Stimulated activated CD4-positive, alpha-beta T cell treated with anti-CD3 and anti-CD28 coated beads, TNF-alpha, amount 100 ng/mL, for 4 hours (primary cell): ENCODE measurements at places on chromosomes 11 and 22.

DNA sequence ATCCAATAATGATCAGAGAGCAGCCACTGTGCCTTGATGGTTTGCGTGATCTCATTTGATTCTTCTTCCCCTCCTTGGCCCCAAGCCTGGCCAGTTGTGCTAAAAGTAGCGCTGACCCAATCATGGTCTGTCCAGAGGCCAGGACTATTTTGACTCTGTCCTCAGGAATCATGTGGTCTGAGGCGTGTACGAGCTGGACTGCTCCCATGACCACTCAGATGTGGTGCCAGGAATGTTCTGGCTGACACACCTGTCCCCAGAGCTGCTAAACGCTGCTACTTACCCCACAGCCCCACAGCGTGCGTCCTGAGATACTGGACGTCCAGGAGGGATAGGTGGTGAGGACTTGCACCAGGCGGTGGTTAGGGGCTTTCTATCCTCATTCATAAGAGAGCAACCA lies 70.5 kb downstream of the FEZ1 start:
- no peak for DNase-seq

GRCh38 chr11:17700991-17701390 lies 18.4 kb upstream of the MYOD1 start:
- no peak for DNase-seq

GRCh38 chr22:44372611-44373010 lies 59.9 kb upstream of the SHISAL1 start:
- no peak for DNase-seq

DNA sequence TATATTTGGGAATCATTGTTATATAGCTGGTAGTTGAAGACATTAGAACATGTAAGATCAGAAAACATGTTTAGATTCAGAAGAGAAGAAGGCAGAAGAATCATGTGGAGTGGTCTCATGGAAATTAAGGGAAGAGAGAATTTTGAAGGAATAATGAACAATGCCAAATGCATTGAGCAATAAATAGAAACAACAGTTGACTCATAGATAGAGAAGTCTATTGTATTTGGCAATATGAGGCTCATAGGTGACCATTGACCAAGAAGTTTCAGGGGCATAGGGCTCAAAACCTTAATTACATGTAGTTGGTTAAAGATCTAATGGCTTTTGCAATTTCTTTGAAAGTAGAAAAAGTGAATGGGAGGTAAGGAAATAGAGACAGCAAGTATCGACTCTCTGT lies 123.9 kb downstream of the PAX6 start:
- DNase-seq, result no peak

GRCh38 chr11:10938650-10939387 lies 81.0 kb upstream of the ZBED5 start:
- no peak for DNase-seq

DNA sequence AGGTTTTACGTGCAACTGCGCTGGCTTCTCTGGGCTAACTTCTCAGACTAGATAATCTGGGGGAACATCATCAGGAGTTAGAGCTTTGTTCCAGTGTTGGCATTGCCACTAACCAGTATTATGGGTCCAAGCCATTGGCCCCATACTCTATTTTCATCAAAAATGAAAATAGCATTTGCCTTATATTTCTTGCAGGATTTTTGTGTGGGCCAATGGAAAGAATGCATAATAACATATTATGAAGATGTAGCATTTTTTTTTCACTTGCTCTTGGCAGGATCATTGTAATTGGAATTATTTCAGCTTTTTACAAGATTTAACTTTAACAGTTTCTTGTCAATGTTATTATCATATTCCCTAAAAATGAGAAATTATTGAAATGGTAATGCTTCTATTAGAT lies 16.1 kb downstream of the ARHGAP42 start:
- no peak for DNase-seq

DNA sequence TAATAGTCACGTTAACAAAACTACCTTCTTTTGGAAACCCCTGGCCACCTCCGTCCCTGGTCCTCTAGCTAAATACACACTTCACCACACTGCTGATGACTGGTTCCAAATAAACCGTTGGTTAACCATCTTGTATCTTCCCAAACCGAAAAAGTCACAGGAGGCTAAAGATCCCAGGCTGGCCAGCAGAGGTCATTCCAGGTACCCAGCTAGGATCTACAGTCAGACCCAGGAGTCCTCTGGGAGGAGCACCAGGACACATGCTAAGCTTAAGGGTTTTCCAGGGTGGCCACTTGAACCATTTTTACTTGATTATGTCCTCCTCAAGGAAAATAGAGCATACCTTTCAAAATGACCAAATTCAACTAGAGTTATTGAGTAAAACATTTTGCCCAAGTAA lies 103.2 kb downstream of the ETS1 start:
- DNase-seq, result no peak

GRCh38 chr11:65121447-65121864 lies 478 bp downstream of the FAU start:
- no peak for DNase-seq

- no peak for DNase-seq
These were observed 71.7 kb upstream of the EIF3M start for GRCh38 chr11:32511926-32512325.

DNA sequence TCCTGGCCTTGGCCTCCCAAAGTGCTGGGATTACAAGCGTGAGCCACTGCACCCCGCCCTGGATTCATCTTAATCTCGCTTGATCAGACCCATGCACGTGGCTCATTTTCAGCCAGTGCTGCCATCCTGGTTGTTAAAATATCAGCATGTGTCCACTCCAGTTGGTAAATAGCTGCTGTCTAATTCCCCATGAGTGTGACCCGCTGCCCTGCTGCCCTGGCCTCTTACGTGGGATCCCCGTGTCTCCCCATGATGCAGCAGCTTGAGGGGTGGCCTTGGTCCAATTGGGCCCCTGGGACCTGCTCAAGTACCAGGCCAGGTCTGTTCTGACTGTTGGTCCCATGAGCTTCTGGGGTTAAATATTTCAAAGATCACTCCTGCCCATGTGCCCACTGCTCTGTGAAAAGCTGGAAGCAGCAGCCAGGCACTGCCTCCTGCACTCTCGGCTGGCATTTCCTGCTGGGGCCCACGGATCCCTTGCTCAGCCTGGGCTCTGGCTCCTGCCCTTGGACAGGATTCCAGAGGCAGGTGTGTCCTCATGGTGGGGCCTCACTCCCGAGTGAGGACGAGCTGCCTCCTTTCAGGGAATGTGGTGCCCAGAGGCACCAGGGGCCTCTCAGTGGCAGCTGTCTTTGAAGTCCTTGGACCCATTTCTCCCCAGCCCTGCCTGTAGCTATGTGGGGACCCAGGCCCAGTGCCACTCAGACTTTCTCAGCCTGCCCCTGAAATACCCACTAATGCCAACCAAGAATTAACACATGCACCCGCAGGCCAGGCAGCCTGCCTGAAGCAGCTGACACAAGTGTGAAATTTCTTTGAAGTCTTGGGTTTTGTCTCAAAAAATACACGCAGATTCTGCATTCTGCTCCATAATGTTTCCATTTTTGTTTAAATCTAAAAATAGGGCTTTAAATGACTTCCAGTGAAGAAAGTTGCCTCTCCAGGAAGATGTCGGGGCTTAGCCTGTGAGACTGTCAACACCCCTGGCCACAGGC lies 38.1 kb upstream of the PRDM11 start:
- no peak for DNase-seq

- no peak for DNase-seq
These were observed 141.6 kb upstream of the CADM1 start for GRCh38 chr11:115645631-115646317.

DNA sequence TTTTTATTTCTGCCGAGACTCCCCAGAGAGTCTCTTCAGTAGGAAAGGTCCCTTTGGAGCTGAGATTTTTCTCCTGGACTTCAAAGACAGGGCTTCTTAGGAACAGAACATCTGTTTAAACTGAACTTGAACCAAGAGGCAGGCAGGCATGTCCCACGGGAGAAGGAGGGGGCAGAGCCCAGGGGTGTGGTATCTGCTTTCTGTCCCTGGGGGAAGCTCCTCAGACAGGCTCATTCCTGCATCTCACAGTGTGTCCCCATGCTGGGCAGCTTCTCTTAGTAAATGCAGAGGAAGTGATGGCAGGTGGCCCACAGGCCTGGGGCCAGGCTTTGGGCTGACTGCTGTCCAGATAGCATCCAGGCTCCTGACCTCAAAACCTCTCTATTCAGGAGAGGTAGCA lies 47.3 kb downstream of the TSPAN18 start:
- DNase-seq, result no peak

DNA sequence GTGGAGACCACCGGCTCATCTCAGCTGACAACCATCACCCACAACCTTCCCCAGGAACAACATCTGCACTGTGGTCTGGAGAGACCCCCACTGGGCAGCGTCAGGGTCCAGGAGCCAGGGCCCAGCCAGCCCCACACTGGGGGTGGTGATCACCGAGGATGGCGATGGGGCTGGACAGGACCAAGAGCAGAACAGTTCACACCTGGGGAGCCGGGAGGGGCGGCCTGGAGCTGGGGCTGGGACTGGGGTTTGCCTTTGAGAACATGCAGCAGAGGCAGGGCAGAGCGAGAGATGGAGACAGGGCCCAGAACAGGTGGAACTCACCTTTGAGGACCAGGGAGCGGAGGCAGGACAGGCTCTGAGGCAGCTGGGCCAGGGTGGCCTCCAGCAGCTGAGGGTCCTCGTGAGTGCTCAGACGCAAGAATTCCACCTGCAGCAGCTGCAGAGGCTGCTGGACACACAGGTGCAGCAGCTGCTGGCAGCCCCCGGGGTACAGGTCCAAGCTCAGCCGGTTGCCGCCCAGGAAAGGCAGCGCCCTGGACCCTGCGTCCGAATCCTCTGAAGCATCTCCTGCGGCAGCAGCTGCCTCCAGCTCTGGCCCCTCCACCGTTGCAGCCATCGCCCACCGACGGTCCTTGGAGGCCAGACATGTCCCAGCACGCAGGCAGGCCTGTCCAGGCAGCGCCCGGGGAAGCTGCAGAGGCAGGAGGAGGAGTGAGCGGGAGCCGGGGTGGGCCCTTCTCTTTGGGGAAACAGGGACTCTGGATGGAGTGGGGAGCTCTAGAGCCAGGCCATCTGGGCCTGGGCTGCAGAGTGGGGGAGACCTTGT lies 1.0 kb downstream of the PIDD1 start:
- DNase-seq, result no peak

GRCh38 chr22:49871482-49871881 lies 17.8 kb downstream of the ZBED4 start:
- DNase-seq, result no peak

DNA sequence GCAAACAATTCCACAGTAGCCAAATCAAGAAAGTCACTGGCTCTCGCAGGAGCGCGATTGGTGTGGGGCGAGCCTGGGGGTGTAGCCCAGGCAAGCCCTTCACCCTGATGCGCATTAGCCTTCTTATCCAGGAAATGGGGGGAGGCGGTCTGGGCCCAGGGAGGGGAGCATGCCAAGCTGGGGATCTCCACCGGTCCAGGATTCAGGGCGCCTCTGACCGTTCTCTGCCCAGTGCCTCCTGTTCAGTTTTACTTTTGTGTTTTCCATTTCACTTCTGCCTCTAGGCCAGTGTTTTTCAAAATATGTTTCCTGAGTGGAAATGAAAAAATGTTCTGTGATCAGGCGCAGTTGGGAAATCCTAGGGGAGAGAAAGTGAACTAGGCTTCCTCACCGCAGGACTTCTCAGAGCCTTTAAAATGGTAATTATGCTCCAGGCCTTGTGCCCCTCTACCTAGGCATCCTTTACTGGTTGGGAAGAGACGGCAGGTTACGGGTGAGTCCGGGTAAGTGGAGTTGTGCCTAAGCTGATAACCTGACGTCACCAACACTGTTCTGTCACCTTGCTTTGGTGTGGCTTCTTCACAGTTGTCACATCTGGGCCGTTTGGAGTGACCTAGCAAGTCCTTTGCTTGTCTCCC lies 18.4 kb downstream of the LRP5 start:
- no peak for DNase-seq

DNA sequence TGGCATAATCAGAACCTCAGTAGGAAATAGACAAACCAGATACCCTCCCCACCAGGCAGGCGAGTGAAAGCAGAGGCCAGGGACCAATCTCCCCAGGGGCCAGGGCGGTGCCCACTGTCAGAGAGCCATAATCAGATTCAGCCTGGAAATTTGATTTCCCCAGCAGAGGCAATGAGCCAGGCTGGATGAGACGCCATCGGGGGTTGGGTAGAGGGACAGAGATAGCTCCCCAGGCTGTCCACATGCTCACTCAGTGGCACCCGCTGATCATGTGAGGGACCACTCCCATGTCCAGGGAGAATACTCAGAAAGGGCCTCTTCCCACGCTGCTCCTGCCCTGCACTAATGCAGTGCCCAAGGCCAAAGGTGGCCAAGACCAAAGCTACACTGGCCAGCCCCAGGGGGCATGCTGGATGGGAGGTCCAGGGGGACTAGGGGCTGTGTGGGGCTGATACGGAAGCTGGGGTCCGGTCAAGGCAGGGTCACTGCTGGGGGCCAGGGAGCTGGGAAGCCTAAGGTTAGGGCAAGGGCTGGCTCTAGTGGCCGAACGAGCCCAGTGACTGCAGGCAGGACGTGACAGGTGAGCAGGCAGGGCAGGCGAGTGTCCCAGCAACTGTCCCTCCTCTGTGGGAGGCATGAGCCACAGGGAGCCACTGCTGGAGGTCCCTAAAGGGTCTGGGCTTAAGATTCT lies 19.8 kb downstream of the ARVCF start:
- no peak for DNase-seq

DNA sequence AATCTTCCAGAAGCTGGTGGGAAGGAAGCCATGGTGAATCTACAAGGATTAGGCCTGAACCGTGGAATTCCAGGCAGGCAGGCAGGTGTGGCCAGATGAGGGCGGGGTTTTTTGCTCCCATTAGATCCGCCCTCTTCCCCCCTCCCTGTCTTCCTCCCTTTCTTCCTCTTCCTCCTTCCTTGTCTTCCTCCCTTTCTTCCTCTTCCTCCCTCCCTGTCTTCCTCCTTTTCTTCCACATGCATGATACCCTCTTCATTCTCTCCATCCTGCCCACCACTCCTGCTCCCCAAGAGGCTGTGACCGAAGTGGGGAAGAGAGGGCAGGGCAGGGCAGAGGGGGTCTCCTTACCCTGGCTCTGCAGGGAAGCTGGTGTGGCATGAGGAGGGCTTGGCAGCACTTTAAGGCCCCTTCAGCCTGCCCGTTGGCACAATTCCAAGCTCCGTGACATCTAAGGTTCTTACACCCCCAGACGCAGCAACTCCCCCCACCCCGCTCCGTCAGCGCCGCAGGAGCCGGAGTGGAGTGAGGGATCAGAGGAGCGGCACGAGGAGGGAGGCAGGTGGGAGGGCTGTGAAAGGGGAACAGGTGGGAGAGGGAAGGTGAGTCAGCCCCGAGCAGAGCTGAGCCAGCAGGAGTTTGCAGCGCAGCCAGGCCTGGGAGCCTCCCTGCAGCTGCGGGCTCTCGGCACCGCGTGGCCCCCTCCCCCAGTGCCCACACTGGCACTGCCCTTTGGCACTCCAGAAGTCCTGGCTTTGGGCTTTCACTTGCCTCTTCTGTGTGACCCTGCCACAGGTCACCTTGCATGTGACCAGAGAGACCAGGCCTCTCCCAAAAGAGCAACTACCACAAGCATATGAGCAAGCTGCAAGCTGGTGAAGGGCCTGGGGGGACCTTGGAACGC lies 32.1 kb downstream of the KCNJ4 start:
- no peak for DNase-seq

GRCh38 chr11:28878025-28878424 lies 769.8 kb downstream of the METTL15 start:
- DNase-seq, result no peak

- DNase-seq, result no peak
These were observed 105.2 kb downstream of the MAML2 start for GRCh38 chr11:96237766-96238266.

GRCh38 chr11:121210445-121211080 lies 82.0 kb upstream of the SC5D start:
- no peak for DNase-seq
